ENCODE measurements at places on chromosomes 7 and 10.

GRCh38 chr7:24763303-24763901 lies 6.1 kb upstream of the GSDME start:
- DNase-seq, result no peak

DNA sequence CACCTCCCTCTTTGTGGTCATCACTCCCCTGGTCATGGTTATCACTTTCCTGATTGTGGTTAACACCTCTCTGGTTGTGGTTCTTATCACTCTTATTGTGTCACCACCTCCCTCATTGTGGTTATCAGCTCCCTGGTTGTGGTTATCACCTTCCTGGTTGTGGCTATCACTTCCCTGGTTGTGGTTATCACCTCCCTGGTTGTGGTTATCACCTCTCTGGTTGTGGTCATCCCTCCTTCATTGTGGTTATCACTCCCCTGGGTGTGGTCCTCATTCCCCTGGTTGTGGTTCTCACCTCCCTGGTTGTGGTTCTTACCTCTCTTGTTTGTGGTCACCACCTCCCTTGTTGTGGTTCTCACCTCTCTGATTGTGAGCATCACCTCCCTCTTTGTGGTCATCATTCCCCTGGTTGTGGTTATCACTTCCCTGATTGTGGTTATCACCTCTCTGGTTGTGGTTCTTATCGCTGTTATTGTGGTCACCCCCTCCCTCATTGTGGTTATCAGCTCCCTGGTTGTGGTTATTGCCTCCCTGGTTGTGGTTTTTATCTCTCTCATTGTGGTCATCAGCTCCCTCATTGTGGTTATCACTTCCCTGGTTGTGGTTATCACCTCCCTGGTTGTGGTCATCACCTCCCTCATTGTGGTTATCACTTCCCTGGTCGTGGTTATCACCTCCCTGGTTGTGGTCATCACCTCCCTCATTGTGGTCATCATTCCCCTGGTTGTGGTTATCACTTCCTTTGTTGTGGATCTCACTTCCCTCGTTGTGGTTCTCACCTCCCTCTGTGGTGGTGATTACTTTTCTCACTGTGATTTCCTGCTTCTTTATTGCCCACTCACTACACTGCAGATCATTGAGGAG lies 106.7 kb downstream of the GPR26 start:
- DNase-seq, result no peak

- no peak for DNase-seq
These were observed 16.5 kb downstream of the SLK start for GRCh38 chr10:103983367-103983911.

DNA sequence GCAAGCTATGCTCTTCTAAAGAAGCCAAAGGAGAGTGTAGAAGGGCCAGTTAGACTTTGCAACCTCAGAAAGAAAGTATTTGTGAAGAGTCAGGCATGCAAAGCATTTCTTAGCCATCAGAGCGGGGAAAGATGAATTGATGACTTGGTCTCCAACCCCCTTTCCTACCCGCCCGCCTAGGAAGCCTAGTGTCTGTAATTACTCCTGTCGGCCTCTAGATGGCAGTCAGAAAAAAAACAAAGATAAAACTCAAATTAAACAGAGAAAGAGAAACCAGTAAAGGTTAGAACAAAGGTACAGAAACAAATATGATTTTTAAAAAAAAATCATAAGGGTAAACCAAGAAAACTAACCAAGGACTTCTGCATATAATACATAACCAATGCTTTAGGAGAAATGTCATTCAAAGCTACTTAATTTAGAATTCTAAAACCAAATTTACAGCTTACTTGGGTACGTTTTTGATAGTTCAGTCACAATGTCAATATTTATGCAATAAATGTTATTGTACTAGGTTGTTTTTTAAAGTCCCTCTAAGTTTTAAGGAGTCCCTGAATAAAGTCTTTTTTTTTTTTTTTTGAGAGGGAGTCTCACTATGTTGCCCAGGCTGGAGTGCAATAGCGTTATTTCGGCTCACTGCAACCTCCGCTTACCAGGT lies 97.6 kb downstream of the LYZL1 start:
- peak; percentile 34 for DNase-seq

GRCh38 chr10:106508950-106509349 lies 655.6 kb downstream of the SORCS1 start:
- DNase-seq, result no peak

- DNase-seq, result no peak
These were observed 49.2 kb downstream of the KDM7A start for GRCh38 chr7:140127360-140128127.

GRCh38 chr10:11896549-11897200 lies 73.5 kb downstream of the PROSER2 start:
- no peak for DNase-seq

GRCh38 chr7:20085086-20085485 lies 132.1 kb downstream of the MACC1 start:
- DNase-seq, result no peak

DNA sequence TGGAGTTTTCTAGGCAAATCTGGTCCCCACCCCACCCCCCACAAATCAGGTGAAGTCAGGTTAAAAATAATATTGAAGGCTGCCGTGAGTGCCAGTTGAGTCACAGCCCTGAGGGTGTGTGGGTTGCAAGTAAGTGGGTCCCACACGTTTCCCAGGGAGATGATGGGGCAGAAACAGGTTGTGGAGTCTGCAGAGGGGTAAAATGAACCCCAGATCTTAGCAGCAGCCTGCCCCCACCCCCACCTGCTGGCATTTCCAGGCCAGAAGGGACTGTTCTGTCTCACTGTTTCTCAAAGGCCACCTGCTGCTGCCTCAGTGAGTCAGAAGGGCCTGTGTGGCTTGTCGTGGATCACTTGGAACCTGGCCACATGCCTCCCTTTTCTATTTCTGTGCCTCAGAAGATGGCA lies 59.8 kb upstream of the SMNDC1 start:
- no peak for DNase-seq

DNA sequence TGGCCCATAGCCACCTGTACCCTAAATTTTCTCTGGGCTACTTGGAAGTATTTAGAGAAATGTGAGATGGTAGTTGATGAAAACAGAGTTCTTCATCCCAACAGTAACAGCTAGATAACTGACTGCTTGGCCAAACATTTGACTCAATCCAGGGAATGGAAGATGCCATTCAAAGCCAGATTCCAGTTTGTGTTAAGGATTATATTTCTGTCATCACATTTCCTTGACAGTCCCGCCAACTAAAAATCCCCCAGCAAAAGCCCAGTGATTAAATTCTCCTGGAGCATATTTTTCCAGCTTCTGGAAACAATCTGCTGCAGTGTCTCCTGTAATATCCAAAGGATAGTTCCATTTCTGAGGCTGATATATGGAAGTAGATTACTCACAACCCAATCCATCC lies 45.4 kb upstream of the PTN start:
- DNase-seq, result no peak

DNA sequence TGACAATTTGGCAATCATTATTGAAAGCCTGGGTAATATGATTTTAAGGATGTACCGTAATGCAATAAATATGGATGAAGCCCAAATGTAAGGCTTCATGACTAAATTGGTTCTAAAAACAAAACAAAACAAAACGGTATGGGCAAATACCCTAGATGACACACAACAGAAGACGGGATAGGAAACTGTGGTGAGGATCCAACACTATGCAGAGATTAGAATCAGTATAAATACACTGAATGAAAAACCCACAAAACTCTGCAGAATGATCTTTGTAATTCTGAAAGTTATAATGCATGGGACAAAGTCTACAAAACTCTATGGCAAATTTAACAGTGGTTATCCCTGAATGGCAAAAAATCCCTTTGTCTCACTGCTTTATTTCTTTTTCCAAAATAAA lies 57.6 kb downstream of the MALSU1 start:
- DNase-seq, result no peak

DNA sequence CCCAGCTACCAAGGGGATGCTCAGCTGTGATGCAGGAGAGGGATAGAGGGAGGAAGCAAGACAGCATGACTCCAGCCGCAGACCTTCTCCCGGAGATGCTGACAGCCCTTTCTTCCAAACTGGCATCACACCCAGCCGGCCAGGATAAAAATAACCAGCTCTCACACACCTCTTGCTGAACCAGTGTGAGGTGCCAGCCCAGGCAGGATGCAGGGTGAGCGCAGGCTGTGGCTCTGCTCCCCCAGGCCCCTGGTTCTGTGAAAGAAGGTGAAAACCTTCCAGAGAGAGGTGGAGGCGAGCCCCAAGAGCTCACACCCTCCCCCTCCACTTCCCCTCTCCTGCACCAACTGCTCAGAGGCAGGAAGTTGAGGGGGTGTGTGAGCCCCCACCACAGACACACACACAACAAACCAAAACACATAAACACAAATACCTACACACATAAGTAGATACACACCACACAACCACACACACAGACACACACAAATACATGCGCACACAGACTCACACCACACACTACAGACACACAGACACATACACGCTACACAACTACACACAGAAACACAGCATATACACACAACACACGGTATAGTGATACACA lies 4.0 kb downstream of the GPR15LG start:
- DNase-seq, result no peak

DNA sequence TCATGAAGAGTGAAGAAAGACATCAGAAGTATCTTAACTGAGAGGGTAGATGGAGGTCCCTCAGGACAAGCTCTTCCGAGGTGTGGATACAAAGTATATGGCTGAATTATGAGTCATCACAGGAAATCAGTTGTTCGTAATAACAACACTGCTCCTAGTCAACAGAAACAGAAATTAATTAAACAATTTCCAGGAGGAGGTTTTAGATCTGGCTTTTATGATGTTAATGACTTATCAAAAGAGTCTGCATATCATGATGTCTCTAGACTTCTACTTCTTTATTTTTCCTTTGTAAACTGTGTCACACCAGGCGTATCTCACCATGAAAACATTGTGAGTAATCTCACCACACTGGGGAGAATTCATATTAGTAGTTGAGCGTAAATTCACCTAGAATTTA lies 31.2 kb downstream of the OSBPL3 start:
- DNase-seq, result no peak

- DNase-seq, result no peak
These were observed 16.8 kb upstream of the LARP4B start for GRCh38 chr10:948347-948746.

GRCh38 chr7:30315589-30315988 lies 31.2 kb downstream of the ZNRF2 start:
- no peak for DNase-seq

DNA sequence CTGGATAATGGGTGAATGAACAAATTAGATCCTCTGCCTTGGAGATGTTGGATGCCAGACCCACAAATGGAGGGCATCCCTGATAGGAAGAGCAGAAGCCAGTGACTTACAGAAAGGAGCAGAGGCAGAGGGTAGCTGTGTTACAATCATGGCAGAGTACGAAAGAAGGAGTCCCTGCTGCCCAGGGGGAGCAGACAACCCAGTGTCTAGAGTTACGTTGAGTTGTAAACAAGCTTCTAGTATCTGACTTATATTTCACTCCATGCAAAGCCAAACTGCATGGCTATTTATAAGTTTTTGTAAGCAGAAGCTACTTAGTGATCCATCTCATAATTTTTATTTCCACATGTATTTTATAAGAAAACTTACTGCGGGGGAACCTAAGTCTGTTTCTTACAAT lies 56.2 kb upstream of the A1CF start:
- no peak for DNase-seq

DNA sequence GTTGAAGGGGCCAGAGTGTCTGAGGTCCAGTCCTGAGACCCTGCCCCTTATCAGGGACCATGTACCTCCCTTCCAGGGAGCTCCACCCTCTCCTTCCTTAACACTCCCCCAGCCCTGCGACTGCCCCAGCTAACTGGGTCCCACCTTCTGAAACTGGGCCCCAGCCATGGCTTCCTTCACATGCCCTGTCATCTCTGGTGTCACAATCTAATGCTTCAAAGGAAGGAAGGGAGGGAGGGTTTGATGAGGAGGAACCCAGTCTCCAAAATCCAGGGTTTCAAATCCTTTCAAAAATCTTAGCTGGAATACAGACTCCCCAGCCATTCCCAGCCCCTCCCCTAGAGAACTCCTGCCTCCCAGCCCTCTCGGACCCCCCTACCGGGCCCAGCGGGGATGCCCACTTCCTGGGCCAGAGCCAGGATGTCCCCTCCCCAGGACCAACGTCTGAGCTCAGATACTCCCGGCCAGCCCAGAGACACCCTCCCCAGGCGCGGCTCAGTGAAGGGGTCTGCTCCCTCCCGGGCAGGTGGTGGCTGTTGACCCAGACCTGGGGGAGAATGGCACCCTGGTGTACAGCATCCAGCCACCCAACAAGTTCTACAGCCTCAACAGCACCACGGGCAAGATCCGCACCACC lies 18.0 kb downstream of the C10orf105 start:
- no peak for DNase-seq

- DNase-seq, result no peak
These were observed 356.6 kb downstream of the PAXIP1 start for GRCh38 chr7:154646126-154647013.

DNA sequence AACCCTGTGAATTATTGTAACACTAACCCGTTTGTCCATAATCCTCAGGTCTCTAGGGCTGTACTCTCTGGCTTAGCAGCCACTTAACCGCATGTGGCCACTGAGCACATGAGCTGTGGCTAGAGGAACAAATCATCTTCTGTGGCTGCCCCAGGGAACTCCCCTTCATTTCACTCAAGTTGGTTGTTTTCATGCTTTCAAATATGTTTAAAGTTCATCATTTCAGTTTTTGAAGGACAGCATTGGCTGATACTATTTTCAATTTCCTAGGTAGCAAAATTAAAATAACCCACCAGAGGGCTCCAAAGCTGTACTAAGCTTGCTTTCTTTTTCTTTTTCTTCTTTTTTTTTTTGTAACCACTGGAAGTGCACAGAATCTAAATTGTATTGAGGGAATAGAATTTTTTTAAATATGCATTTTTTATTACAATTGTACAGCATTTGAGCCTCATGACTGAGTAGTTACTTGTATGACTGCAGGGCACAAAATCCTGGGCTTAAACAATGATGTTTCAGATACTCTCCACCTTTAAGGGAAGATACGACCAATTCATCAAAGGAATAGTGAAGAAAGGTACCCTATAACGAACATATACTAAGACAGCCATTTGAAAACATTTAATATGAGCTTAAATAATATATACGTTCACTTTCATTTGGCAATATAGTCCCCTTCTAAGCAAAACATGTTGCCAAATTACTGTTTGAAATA lies 38.6 kb downstream of the MRC1 start:
- DNase-seq, result no peak

DNA sequence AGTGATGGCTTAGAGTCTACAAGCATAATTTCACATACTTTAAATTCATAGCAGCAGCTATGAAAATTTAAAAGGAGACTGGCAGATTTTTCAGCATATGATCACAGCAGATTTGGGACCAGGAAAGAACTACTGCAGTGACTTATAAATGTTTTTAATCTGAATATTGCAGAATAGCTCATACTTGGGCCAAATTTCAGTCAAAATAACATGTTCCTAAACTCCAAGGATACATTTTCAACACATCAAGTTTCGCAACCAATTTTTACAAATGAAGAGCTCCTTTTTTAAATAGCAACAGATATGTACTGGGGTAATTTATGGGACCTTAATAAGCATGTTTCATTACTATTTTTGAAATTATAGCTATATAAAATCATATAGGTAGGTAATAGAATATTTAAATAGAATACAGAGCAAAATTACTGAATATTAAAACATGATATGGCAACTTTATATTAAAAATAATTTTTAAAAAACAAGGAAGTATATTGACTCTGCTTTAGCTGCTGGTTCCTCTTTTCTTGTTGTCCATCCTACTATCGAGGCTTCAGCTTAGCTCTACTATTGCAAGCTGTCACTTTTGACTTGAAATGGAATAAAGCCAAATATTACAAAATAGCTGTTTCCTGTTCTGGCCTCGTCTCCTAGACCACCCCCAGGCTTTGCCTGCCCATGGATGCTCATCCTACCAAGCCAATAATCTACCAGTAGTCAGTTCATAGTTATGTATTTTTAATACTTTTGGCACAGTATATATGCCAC lies 123.1 kb downstream of the NRBF2 start:
- DNase-seq, result no peak

GRCh38 chr7:2019461-2019710 lies 213.4 kb downstream of the MAD1L1 start:
- DNase-seq, result no peak
